ENCODE measurements at places on chromosomes 16 and 17.
A peak's percentile ranks its signal among the peaks of the same experiment; 100 is the strongest.

DNA sequence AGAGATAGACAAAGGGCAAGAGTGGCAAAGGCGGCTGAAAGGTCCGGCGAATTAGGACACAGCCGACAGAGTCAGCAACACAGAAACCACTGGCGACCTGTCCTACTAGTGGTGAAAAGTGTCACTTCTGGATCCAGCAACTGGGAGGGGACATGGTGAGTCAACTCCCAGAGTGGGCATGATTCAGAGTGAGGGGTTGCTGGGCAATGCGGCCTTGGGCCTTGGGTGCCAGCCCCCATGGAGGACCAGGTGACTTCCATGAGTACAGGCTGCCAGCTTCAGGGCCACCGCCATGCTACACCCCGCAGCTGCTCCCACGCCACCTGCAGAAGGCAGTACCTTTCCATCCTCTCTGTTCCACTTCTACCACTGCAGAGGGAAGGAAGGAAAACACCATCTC, 110.6 kb downstream of the ZFHX3 start:
- no peak for DNase-seq

- no peak for DNase-seq
These were observed 16.2 kb downstream of the SLC6A4 start for GRCh38 chr17:30219315-30219714.

DNA sequence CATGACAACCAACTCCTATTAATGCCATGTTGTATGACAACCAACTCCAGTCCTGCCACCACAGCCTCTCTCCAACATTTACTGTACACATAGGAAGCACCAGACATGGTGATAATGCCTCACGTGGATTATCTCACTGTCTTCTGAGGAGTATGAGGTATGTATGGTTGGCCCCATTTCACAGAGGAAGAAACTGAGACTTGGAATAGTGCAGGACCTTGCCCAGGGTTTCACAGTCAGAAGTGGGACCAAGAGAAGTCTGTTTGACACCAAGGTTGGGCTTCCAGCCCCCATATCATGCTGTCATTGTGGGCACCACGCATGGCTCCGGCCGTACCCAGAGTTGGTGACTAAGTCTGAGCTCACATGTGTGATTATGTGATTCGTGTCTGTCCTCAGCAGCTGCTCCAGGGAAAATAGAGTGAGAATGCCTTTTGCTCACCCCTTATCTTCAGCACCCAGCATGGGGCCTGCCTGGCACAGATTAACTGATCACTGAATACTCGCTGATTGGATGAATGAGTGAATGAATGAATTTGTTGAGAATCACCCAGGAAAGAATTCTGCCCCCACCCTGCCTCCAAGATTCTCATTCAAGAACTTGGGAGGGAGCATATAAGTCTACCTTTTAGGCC, 204.1 kb upstream of the NLRP1 start:
- DNase-seq: no peak

DNA sequence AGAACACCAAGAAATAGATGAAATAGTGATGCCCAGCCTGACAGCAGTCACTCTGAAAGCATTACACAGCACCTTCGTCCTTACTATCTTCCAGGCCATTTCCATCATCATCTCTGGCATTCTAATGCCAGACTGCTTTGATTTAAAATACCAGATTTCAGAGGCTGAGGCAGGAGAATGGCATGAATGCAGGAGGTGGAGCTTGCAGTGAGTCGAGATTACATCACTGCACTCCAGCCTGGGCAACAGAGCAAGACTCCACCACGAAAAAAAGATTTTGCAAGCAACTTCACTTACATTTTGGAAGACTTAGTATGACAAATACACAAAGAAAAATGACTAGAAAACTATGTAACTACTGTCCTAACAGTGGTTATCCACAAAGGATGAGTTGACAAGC, 244.0 kb downstream of the CPPED1 start:
- no peak for DNase-seq

- DNase-seq: no peak
These were observed 78.5 kb upstream of the CLEC3A start for GRCh38 chr16:77943801-77944200.

GRCh38 chr16:84511180-84511800, 6.8 kb upstream of the MEAK7 start:
- peak; percentile 48 for DNase-seq

- DNase-seq: no peak
These were observed 6.6 kb upstream of the ATP6V0C start for GRCh38 chr16:2507052-2507659.

DNA sequence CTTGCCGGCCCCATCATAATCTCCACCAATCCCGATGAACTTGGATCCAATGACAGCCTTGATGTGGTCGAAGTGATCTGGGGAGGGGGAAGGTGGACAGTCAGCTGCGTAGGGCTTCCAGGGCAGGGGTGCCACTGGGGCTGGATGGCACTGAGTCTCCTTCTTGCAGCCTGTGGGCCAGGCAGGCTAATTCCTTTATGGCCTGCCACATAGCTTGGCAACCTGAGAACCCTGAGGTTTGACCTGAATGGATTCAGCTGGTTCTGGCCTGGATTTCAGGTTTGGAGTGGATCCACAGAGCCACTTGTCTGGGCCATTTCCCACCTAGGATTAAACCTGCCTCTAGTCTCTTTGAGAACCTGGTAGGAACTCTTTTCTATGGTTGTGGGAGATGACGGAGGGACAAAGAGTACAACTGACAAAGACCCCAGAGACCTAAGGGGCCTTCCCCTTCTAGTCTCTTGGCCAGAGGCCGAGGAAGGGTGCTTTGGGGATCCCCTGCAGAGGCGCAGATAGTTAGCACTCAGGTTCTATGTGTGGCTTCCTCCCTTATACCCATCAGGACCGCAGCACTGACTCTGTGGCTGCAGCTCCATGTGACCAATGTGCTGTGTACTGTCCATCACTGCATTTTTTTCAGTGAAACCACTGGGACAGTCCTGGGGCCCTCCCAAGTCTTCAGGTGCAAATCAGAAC, 9.2 kb upstream of the DPEP3 start:
- no peak for DNase-seq

DNA sequence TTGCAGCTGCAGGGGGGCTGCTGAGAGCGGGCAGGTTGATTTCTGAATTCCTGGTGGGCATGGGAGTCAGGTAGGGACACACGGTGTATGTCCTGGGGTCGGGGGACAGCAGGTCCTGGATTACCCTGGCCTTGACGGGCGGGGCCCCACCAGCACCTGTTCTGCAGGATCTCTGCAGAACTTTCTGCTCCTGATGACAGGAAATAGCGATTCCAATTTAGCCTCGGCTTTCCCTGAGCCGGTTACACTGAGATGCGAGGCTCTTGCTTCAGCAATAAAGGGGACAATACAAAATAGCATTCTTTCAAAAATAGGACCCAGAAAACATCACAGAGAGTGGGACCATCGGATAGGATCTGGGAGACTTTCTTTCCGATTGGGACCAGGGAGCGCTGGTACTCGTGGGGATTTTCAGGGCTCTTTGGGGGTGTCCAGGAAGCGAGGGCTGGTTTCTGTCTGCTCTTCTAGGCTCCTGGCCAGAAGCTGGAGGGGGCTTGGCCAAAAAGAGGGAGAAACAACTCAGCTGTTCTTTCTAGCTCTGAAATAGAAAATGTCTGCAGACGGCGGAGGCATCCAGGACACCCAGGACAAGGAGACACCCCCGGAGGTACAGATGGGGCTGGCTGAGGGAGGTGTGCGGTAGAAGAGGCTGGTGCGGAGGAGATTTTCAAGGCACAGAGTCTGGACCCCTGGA, 642 bp downstream of the ZNF205 start:
- no peak for DNase-seq

DNA sequence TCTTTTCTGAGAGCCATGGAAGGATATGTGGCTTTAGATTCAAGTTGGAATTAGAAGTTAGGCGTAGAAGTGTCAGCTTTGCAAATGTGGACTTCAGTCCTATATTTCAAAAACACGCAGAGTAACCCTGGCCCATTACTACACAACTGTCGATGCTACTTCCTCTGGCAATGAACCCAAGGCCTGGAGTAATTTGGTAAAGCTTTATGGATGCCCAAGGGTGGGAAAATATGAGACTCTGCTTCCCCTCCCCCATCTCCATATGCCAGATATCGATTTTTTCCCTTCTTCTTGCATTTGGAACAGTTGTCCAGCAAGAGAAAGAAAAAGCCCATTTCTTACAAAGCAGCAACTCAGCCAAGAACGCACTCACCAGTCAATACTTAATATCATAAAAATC, 2.9 kb upstream of the MAP1LC3B start:
- no peak for DNase-seq

DNA sequence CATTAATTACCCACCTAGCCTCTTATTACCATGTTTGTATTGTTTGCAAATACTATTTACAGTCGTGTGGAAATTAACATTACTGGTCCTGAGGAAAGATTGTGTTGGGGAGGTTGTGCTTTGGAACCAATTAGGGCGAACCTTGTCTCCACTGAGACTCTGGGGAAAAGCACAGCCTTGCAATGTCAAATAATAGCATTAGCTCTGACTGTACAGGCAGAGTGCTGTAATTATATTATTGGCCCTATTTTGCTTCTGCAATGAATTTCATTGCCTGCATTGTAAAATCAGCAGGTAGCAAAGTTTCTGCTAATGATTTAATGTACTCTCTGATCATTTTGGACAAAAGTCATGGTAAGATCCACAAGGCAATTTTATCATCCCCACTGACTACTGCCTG, 97.0 kb downstream of the WWOX start:
- no peak for DNase-seq

DNA sequence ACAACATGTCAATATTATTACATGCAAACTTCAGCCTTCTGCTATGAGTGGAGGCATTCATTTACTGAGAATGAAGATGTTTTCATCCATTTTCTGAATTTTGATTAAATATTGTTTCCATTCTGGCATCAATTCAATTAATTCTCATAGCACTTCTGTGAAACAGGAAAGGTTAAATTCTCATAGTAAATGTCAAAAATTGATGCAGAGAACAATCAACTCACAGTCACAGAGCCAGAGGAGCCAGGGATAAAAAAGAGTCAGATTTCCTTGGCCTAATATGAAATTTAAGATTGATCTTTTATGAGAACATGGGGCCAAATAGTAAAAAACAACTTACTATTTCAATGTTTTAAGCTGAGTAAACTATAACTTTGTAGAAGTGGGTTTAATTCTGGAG, 183.8 kb upstream of the AXIN2 start:
- DNase-seq: no peak

DNA sequence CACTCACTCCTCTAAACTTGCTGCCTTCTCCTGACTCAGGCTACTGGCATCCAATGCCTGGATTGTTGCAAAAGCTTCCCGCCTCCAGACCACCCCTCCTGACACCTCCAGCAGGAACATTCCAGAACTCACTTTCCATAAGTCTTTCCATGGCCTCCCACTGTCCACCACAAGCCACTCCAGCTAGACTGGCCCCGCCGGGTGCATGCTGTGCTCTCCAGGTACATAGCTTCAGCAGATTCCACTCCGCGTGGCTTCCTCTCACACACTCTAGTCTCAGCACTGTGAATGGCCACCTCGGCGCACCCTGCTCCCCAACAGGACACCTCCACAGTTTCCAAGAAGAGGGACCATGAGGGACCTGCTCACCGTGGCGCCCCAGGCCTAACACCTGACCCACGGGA, 25.9 kb upstream of the FAAP100 start:
- no peak for DNase-seq

DNA sequence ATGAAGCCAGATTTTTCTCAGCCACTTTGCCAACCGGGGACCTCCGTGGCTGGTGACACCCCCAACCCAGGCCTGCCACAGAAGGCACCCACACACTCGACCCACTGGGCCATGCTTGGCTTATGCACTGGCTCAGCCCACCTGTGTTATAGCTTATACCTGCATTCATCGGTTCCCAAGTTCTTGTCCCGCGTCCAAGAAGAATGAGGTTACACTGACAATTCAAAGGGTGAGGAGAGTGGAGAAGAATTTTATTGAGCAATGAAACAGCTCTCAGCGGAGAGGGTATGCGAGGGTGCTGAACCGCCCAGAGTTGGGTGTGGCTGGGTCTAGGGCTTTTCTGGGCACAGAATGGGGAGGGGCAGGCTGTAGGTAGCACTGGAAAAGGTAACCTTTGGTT, 22.2 kb upstream of the CDH15 start:
- no peak for DNase-seq
